ENCODE measurements at places on chromosomes 5 and 9.

DNA sequence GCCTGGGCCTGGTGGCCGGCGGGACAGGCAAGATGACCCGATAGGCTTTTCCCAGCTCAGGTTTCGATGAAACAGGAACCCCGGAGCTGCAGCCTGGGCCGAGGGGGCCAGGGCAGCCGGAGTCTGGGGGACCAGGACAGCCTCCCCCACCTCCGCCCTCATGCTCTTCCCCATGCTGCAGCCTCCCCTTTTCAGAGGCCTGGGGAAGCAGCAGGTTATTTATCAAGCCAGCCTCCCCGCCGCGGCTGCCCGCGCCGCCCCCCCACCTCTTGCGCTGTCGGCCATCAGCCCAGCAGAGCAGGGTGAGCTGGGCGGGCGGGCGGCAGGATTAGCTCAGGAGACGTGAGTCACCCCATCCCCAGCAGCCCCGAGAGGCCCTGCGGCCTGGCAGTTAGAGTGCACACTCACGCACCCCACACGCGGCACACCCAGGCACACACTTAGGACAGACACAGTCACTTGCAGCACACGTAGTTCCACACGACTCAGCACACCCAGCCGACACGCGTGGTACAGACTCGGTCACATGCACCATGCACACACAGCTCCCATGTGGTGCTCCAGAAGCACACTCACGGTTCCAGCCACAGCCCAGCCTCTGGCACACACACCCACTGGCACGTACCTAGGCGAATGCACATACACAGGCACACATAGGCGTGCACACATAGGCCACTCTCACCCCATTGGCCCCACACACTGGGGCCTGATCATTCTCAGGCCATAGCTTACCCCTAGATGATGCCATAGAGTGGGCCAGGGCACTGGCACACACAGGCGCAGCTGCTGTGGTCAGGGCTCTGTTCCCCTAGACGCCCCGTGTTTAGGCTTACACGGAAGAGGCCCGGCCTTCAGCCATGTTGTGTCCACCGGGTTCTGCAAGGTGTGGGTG lies 13.0 kb downstream of the CXXC5 start:
- DNase-seq, result no peak

DNA sequence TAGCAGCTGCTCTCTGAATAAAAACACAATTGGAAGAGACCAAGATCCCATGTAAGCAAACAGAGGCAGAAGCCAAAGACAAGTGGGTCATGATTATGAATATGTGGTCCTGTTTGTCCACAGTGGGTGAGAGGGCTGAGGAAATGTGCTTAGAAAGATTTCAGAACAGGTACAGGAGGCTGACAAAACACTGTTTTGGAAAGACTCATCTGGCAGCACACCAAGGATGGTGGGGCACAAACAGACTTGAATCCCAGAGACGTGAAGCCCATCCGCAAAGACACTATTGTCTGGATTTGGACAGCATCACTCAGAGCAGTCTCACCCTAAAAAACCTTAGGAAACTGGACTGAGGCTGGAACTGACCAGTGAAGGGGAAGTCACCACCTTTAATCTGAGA lies 85.0 kb downstream of the ADRB2 start:
- no peak for DNase-seq

- DNase-seq, result no peak
These were observed 43.3 kb downstream of the ACTL7B start for GRCh38 chr9:108812396-108813025.

- no peak for DNase-seq
These were observed 52.2 kb downstream of the GARNL3 start for GRCh38 chr9:127316586-127317323.

GRCh38 chr5:137051161-137051560 lies 448.0 kb downstream of the SPOCK1 start:
- no peak for DNase-seq

GRCh38 chr5:68037546-68037945 lies 178.0 kb upstream of the PIK3R1 start:
- no peak for DNase-seq

- DNase-seq, result no peak
These were observed 474.2 kb downstream of the GADD45G start for GRCh38 chr9:90078988-90079421.

DNA sequence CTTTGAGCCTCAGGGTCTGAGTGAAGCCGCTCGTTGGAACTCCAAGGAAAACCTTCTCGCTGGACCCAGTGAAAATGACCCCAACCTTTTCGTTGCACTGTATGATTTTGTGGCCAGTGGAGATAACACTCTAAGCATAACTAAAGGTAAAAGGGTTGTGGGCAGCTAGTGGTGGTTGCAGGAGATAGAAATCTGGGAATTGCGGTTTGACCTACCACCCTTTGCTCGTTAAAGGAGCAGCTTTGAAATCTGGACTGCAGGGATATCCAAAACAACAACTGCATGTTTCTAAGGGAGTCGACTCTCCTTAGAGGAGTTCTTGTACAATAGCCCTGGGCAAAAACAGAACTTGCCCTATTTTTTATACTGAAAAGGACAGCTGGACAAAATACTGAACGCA lies 19.0 kb downstream of the ABL1 start:
- no peak for DNase-seq

DNA sequence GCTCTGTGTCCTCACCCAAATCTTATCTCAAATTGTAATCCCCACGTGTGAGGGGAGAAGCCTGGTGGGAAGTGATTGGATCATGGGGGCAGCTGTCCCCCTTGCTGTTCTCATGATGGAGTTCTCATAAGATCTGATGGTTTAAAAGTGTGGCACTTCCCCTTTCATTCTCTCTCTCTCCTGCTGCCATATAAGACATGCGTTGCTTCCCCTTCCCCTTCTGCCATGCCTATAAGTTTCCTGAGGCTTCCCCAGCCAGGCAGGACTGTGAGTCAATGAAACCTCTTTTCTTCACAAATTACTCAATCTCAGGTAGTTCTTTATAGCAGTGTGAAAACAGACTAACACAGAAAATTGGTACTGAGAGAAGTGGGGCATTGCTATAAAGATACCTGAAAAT lies 107.7 kb downstream of the DMAC1 start:
- DNase-seq, result no peak

GRCh38 chr5:96197347-96197746 lies 235.7 kb upstream of the ELL2 start:
- DNase-seq, result no peak

GRCh38 chr9:95010431-95010838 lies 283.9 kb downstream of the AOPEP start:
- DNase-seq, result no peak

DNA sequence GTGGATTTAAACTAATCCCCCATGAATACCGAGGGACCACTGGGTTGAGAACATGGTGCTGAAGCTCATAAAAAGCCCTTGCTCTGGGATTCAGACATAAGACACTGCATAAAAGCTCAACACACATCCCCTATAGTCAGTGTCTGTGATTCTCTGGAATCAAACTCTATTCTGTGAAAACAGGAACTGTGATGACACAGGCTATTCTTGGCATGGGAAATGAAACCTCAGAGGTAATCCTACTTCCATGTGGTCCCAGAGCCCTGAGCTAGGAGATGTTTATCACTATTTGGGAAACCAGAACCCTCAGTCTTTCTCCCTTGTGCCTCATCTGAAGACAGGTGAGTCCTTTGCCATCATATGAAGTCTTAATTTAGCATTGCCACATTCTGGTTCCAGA lies 135.4 kb upstream of the PRSS3 start:
- DNase-seq, result no peak

DNA sequence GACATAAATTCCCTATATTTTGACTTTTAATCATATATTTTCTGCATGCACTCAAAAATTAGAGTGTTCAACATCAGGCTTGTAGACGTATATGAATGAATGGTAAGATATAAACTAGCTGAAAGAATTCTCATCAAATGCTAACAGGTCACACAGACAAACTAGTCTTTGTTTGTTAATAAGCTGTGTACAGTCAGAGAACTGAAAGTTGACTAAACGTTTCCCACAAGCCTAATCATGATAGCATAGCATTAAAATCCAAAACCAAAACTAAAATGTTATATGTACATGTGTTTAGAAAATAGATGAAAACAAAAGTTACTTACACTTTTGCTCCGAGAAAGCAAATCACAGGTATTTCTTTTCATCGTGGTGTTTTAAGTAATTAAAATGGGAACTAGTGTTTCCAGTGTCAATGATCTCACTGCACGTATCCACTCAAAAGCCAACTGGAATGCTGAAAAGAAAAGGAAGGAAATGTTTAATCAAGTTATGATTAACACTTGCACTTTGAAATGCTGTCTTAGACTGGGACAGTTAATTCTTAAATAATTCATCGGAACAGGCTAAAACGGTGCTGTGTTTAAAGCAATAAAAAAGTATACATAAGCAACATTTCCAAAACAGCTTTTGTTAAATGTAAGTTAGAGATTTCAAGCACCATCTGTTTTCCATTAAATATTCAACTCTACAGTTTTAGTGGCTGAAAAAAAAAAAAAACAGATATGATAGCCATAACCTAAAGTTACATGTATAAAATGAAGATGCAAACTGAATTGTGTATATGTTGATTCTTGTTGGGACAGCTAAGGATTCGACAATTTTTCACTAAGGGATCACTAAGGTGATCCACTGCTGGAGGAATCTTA lies 291.9 kb upstream of the PDE4D start:
- DNase-seq, result no peak

DNA sequence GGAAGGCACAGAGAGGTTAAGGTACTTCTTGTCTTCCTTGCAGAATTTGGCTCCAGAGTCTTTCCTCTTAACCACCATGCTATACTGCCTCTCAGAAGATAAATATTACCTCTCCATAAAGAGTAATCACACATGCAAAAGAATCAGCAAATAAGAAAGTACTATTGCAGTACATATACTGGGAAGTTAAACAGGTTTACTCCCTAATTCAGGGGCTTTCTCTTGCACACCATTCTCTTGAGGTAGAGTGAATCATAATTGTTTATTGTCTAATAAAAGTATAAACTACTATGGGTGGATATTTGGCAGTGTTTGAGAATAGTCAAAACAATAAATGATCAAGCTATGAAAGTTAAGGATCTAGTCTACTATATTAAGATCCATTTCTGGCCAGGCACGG lies 40.4 kb downstream of the SPINK5 start:
- no peak for DNase-seq

DNA sequence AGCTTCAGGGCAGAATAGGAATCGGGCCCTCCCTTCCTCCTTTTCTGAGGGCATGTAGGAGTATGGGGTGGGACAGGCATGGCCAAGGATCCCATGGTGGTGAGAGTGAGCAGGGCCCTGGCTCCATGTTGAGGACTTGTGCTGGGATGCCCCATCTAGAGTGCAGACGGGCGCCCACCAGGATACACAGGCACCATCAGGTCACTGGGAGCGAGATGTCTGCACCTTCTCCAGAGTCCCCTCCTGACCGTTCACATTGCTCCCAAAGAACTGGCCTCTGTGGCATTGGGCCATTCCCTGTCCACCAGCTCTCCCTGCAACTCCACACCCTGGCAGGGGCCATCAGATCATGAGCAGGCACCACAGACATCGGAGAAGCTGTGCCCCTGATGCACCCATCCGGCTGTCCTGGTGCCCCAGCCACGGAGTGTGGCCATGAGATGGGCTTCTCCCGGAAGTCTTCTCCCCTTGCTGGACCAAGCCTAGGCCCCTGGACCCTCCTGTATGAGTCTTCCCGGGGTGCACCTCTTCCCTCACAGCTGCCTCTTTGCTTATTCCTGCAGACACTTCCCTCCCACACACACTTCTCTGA lies 195.0 kb downstream of the IRX2 start:
- DNase-seq, result no peak

GRCh38 chr5:133819977-133820471 lies 148.4 kb downstream of the C5orf15 start:
- DNase-seq, result no peak

GRCh38 chr5:13403351-13403750 lies 541.1 kb downstream of the DNAH5 start:
- DNase-seq, result no peak

DNA sequence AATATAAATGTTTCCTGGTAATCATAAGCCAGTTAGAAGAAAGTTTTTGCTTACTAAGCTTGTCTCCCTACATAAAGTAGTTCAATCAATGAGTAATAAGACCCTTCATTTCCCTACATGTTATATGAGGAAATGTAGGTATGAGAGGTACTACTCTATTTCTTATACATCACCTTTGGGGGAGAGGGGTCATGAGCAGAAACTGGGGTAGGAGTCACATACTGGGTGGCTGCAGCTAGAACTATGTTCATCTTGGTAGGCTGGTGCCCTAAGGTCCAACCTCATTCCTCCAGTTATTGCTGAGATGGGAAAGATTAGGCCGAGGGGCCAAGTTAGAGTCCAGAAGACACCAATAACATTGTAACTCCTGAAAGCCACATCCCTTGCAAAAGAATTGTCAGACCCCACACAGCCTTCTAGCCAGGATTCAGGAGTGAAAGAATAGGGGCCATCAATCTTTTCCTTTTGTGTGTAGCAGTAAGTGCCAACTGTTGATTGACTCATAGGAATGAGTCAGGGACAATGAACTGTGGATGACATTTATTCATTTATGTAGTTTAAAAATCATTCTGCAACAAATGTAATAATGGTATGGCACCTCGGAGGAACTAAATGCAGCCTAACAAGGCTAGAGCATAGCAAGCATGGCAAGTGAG lies 21.6 kb upstream of the SREK1 start:
- DNase-seq, result no peak

GRCh38 chr9:115690786-115691496 lies 462.6 kb upstream of the PAPPA start:
- no peak for DNase-seq

DNA sequence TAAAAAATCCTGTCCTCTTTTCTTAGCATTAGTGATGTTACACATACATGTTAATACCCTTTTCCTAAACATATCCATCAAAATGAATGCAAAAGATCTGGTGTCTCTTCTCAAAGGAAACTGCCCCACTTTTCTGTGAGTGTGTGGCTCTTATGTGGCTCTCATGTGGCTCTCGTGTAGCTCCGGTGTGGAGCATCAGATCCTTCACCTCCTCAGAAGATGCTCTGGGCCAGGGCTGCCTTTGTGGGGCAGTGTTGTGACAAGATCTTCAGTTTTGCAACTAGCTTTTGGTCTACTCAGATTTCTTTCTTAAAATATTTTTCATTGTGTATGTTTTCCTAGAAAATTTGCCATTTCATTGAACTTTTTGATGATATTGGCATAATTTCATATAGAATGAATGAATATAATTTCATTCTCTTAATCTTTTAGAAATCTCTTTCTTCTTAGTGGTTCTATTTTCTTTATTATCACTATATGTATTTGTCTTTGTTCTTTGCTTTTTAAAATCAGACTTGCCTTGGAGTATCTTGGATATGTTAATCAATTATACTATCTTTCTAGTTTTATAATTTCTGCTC lies 19.4 kb downstream of the GARNL3 start:
- no peak for DNase-seq

DNA sequence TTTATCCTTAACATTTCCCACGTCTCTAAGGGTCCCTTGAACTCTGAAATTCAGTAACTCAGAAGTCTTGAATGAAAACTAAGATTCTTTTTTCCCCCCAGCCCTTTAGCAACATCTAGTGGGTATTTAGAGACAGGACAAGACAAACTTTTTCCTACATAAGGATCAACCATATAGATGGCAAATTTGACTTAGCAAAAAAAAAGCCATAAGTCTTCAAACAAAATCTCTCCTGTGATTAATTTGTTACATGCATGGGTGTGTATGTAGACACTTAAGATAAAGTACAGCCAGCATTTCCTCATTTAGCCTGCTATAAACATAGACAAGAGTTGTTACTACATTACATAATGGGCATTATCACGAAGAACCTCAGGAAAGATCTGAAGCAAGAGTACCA lies 29.1 kb upstream of the ANKRD31 start:
- no peak for DNase-seq

- no peak for DNase-seq
These were observed 24.2 kb upstream of the CKMT2 start for GRCh38 chr5:81208904-81209303.

GRCh38 chr9:72554221-72554641 lies 32.8 kb downstream of the TMC1 start:
- no peak for DNase-seq

- no peak for DNase-seq
These were observed 7.0 kb downstream of the HNRNPAB start for GRCh38 chr5:178211095-178212048.
